ENCODE measurements at places on chromosomes 3 and 15. TPM values are rescaled to one million over a fixed set of nuclear protein-coding genes. Genes with fewer than 3 reads are reported as not detected.

- no peaks in the 10 kb centered on the region for H3K36me3 ChIP-seq
- no peaks in the 10 kb centered on the region for H3K4me1 ChIP-seq
- no peak overlapping the region for H3K27ac ChIP-seq
- H3K27me3 ChIP-seq = no peaks in the 10 kb centered on the region
Observed at GRCh38 chr3:30962084-30962483, 67.6 kb upstream of the GADL1 start.

- no peak for DNase-seq
- H3K27me3 ChIP-seq = no peaks in the 10 kb centered on the region
- H3K36me3 ChIP-seq = no peaks in the 10 kb centered on the region
Observed at GRCh38 chr3:159904455-159904854, 84.2 kb upstream of the IL12A start.

- no peaks in the 10 kb centered on the region for H3K27me3 ChIP-seq
- H3K4me3 ChIP-seq = no peak overlapping the region
- H3K4me1 ChIP-seq = no peaks in the 10 kb centered on the region
Observed at GRCh38 chr3:8777201-8777977, 8.0 kb upstream of the OXTR start.

DNA sequence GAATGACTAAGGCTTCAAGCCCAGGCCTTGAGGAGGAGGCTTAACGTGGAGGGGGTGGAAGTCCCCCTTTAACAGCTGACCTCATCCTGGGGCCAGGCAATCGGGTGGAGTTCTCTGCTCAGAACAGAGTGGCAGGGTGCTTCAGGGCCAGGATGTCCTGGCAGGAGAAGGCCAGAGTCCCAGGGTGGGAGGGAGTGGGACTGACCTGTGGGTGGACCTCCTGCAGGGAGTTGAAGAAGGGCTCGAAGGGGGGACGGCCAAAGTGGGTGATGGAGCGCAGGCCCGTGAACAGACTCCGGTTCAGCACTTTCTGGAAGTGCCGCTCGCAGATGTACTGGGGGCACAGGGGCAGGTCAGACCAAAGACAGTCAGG is 19.6 kb downstream of the DUOX2 start:
- no peaks in the 10 kb centered on the region for H3K27me3 ChIP-seq
- no peak for DNase-seq
- no peak overlapping the region for H3K4me3 ChIP-seq

GRCh38 chr15:86645925-86646500 is 566.3 kb downstream of the AGBL1 start:
- H3K27ac ChIP-seq = no peak overlapping the region
- no peak for DNase-seq
- H3K36me3 ChIP-seq = no peaks in the 10 kb centered on the region
- H3K27me3 ChIP-seq = no peaks in the 10 kb centered on the region
- H3K4me3 ChIP-seq = no peak overlapping the region
- H3K4me1 ChIP-seq = no peaks in the 10 kb centered on the region

DNA sequence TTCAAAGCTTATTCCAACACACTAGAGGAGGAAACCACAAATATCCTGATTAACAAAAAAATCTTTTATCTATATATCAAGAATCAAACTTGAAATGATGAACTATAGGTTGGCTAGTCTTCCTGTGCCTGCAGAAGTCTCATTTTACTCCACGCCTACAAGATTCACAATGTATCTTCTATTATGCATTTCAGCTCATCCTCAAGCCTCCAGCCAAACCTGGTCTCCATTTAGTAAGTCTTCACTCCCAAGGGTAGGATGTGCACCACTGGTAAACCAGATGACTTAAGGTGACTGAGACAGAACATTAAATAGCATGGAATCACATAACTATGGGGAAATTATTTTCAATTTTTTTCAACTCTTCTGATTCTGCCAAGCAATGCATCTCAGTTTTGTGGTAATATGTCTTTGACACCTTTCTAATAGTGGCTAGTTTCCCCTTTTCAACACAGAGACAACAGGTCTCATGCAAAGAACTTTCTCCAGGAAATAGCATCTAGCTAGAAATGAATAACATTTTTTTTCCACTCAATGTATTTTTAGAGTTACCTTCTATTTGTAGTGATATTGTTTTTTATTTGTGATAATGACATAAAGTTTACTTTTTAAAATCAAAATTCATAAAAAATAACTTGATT is 166.9 kb downstream of the TNIK start:
- H3K4me1 ChIP-seq = peaks cover 10% of the 10 kb centered on the region
- H3K27me3 ChIP-seq = no peaks in the 10 kb centered on the region
- no peak overlapping the region for H3K27ac ChIP-seq

DNA sequence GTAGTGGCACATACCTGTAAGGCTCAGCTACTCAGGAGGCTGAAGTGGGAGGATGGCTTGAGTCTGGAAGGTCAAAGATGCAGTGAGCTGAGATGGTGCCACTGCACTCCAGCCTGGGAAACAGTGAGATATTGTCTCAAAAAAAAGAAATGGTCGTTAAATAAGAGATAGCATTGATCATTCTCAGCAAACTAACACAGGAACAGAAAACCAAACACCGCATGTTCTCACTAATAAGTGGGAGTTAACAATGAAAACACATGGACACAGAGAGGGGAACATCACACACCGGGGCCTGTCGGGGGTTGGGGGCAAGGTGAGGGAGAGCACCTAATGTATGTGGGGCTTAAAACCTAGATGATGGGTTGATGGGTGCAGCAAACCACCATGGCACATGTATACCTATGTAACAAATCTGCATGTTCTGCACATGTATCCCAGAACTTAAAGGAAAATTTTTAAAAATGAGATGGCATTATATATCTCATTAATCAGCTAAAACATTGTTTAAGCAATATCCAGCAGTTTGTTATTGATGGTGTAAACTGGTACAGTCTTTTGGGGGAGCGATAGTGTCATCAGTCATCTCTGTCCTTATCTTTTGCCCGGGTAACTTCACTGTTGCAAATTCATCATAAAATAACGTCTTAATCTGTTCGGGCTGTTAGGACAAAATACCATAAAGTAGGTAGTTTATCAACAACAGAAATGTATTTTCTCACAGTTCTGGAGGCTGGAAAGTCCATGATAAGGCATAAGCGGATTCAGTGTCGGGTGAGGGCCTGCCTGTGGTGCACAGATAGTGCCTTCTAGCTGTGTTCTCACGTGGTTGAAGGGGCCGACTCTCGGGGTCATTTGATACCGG is 1.7 kb upstream of the MAN2A2 start:
- H3K27me3 ChIP-seq = no peaks in the 10 kb centered on the region
- H3K27ac ChIP-seq = peak overlapping the region; percentile 94
- DNase-seq = no peak
- H3K36me3 ChIP-seq = peaks cover 18% of the 10 kb centered on the region
- peak overlapping the region; percentile 85 for H3K4me3 ChIP-seq

- no peaks in the 10 kb centered on the region for H3K27me3 ChIP-seq
- H3K4me1 ChIP-seq = peaks cover 40% of the 10 kb centered on the region
- no peak overlapping the region for H3K27ac ChIP-seq
- no peak for DNase-seq
- no peaks in the 10 kb centered on the region for H3K36me3 ChIP-seq
Observed at GRCh38 chr3:66467996-66468735, 32.7 kb downstream of the LRIG1 start.

DNA sequence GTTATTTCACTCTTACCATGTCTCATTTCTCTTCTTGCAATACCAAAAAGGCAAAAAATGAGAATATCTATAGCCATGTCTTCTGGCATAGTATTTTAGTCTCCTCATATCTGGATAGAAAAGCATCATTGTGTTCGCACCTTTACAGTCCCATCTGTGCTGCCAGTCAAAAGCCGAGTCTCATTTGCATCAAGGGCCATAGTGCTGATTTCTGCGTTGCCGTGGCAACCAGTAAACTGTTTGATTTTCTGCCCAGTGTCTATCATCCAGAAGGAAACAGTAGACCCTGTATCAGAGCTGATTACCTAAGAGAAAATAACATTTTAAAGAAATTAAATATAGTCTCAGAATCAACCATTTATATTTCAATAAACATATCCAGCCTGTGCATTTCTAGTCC is 86.1 kb upstream of the SERPINI2 start:
- H3K27ac ChIP-seq = no peak overlapping the region
- no peak overlapping the region for H3K4me3 ChIP-seq
- H3K4me1 ChIP-seq = no peaks in the 10 kb centered on the region

DNA sequence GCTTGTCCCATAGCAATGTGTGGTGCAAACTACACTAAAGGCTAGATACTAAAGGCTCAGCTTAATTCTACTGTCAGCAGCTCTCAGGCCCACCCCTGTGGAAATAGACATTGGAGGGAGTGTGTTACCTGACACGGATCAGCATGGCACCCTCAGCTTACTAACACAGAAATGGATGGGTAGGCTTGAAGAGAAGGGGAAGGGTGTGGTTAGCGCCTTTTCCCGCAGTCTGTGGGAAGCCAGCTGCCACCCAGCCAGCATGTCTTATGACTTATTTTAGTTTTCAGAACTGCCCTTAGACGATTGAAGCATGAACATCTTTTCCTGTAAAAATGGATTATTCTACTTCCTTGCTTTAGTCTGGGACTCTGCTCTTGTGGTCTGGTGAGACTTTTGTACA is 25.8 kb upstream of the ADPGK start:
- no peak overlapping the region for H3K4me3 ChIP-seq
- no peaks in the 10 kb centered on the region for H3K27me3 ChIP-seq
- no peak overlapping the region for H3K27ac ChIP-seq
- no peaks in the 10 kb centered on the region for H3K4me1 ChIP-seq
- H3K36me3 ChIP-seq = no peaks in the 10 kb centered on the region

GRCh38 chr15:98724048-98724447 is 75.7 kb downstream of the IGF1R start:
- no peak overlapping the region for H3K27ac ChIP-seq
- no peak overlapping the region for H3K4me3 ChIP-seq
- no peak for DNase-seq
- peaks cover 33% of the 10 kb centered on the region for H3K4me1 ChIP-seq

- no peaks in the 10 kb centered on the region for H3K36me3 ChIP-seq
- no peaks in the 10 kb centered on the region for H3K27me3 ChIP-seq
Observed at GRCh38 chr3:180743813-180744590, 64.7 kb upstream of the CCDC39 start.

- no peaks in the 10 kb centered on the region for H3K36me3 ChIP-seq
- DNase-seq = no peak
- H3K27ac ChIP-seq = no peak overlapping the region
Observed at GRCh38 chr3:21169948-21170347, 581.1 kb downstream of the ZNF385D start.

GRCh38 chr3:38925351-38925750 is 109.3 kb upstream of the SCN10A start:
- no peaks in the 10 kb centered on the region for H3K27me3 ChIP-seq
- no peak overlapping the region for H3K27ac ChIP-seq
- no peak for DNase-seq
- no peaks in the 10 kb centered on the region for H3K4me1 ChIP-seq
- no peak overlapping the region for H3K4me3 ChIP-seq

DNA sequence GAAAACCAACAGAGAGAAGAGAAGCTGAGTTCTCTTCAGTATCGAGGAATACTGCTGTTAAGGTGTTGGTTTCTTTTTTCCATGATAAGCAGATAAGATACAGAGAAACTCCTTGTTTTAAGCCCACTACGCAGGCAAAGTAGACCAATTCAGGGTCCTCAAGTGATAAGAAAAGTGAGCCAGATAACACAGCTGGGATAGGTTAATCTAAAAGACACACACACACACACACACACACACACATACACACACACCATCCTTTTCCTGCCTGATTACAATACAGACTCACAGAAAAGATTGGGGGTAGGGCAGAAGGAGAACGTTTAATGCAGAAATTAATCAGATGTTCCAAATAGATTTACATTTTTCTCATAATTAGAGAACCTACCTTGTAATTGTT is 6.5 kb upstream of the PHLDB2 start:
- no peak for DNase-seq
- no peaks in the 10 kb centered on the region for H3K36me3 ChIP-seq
- H3K4me3 ChIP-seq = no peak overlapping the region

HTR3E gene
- total RNA-seq = not detected

UBA5 gene
- 27.2 TPM for total RNA-seq

CISH gene
- total RNA-seq = 48.8 TPM

CIDEC gene
- total RNA-seq = not detected

GPR87 gene
- total RNA-seq = 0.24 TPM

CPN2 gene
- not detected for total RNA-seq

CTXND1 gene
- 1.8 TPM for total RNA-seq

HRH1 gene
- total RNA-seq = 6.4 TPM

WNT5A gene
- total RNA-seq = 27.2 TPM

ZPLD1 gene
- not detected for total RNA-seq
